ENCODE measurements at places on chromosomes 7 and 10.

- no peak for DNase-seq
Observed at GRCh38 chr7:150818971-150819370, 18.4 kb downstream of the TMEM176A start.

GRCh38 chr7:74655324-74655723 lies 2.2 kb upstream of the GTF2I start:
- no peak for DNase-seq

- DNase-seq, result no peak
Observed at GRCh38 chr7:126635545-126635944, 617.2 kb downstream of the GRM8 start.

GRCh38 chr7:132944774-132945173 lies 137.1 kb downstream of the CHCHD3 start:
- DNase-seq, result no peak

- DNase-seq, result no peak
Observed at GRCh38 chr7:35513828-35514227, 181.1 kb downstream of the HERPUD2 start.

GRCh38 chr7:118152149-118152548 lies 31.8 kb upstream of the LSM8 start:
- no peak for DNase-seq

- no peak for DNase-seq
Observed at GRCh38 chr7:36746347-36746746, 22.1 kb upstream of the AOAH start.

DNA sequence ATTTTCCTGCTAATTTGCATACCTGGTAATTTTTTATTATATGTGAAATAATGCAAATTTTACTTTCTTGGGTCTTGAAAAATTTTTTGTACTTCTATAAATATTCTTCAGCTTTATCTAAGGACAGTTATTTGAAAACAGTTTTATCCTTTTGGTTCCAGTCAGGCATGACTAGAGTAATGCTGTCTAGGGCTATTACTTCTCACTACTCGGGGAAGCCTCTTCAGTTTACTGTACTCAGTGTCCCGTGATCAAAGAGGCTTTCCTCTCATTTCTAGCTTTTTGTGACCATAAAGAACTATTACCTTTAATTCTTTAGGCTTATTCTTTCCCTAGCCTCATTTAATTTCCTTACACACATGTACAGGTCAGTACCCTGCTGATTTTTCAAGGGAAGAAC lies 153.8 kb upstream of the HDAC9 start:
- DNase-seq, result no peak

GRCh38 chr7:9091282-9091681 lies 657.9 kb downstream of the NXPH1 start:
- no peak for DNase-seq

DNA sequence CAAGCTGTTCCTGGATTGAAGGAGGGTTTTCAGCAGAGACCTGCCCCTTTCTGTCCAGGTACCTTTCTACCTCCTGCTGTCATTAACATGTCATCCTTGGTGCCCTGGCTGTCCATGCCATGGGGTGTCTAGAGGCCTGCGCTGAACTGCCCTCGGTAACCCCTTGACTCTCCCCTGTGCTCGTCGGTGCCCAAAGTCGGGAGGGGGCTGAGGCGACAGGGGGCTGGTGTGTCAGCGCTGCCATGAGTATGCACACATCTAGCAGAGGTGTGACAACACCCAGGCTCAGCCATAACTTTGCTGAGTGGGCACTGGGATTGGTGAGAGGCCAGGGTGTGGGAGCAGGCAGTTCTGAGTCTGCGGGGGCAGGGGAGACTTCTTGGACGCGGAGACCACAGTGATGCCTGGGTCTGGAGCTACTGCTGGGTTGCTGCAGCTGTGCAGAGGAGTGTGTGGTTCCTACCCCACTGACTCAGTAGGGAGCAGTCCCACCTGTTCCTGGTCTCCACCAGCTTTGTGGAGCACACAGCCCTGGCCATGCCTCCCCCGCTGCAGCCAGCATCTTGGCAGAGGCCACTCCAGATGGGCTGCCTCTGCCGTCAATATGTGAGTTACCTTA lies 376.2 kb upstream of the SEMA3C start:
- DNase-seq, result no peak

DNA sequence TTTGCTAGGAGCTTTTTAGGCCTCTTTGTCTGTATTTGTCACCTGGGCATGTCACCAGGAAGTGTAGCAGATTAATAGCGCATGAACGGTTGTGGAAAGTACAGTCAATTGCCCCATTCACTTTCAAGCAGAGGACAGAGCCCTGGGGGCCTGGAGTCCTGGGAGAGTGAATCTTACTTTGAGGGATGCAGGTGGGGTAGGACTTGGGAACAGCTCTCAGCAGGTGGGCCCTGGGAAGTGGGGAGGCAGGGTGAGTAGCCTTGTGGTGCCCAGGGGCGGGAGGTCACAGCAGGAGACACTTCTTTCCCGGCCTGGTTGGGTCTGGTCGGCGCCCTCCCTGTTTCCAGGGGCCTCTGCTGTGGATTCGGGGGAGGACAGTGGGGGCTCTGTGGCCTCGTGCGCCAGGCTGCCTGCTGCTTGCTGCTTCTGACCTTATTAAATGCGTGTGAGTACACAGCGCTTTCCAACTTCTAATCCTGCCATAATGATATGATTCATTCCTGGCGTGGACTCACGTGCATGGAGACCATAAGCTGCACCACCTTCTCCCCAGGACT lies 51.6 kb upstream of the AQP1 start:
- DNase-seq, result no peak

DNA sequence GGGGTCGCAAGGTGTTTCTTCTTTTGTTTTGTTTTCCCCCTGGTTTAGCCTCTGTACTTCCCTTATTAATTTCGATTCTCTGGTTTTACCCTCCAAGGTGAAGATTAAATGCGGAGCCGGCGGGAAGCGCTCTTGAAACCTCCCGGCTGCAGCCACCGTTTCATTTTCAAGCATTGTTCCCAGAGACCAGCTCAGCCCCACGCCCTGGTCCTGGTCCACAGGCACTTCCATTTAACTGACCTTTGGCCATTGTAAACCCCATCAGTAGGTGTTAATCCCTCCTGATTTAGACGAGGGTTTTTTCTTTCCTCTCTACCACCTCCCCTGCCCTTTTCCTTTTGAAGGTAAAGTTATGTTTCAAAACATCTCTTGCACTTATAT lies 39.2 kb upstream of the ENO4 start:
- DNase-seq, result no peak

GRCh38 chr7:128110641-128111364 lies 79.6 kb upstream of the LRRC4 start:
- DNase-seq, result no peak

- DNase-seq, result no peak
Observed at GRCh38 chr7:32243687-32244290, 173.6 kb upstream of the PDE1C start.

- DNase-seq, result no peak
Observed at GRCh38 chr7:18849130-18849529, 268.3 kb downstream of the TWIST1 start.

DNA sequence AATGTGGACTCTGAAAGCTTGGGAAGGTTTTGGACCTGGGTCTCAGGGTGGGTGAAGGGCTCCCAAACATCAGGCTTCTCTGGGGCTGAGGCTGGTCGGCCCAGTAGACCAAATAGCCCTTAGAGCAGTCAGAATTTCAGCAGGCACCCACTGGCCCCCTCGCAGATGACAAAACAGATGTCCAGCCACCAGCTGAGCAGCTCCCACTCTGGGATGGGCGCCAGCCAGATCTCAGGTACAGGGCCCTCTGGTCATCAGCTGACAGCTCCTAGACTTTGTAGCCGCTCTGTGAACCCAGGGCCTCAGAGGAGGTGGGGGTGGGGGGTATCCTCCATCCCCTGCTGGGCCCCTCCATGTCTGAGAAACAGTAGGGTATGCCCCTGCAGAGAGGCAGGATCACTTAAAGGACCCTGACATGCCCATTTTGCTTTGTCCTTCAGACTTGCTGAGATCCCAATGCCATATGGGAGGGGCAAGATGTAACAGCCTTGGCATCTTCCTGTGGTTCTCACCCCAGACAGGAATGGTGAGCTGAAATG lies 26.5 kb downstream of the HSPA12A start:
- no peak for DNase-seq

- no peak for DNase-seq
Observed at GRCh38 chr10:15735763-15736162, 16.0 kb upstream of the ITGA8 start.

- no peak for DNase-seq
Observed at GRCh38 chr10:69769395-69769992, 32.2 kb upstream of the COL13A1 start.

GRCh38 chr10:61897671-61898434 lies 3.6 kb upstream of the ARID5B start:
- no peak for DNase-seq

GRCh38 chr10:77971804-77972144 lies 45.2 kb upstream of the DLG5 start:
- no peak for DNase-seq

- DNase-seq, result no peak
Observed at GRCh38 chr7:108454674-108455550, 1.3 kb downstream of the NRCAM start.

DNA sequence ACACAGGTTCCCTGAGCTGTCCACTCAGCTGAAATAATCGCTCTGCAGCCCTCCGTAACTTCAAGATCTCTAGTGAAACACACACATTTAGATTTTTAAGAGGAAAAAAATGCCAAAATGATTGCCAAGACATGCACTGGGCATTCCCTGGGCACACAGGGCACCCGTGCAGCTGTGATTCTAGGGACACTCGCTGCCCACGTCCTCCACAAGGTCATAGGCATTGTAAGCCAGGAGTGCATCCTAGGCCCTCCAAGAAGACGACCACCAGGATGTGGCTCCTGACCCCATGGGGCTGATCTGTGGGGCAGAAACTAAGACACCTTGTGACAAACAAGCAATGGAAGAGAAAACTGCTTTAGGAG lies 563.3 kb downstream of the PTPRN2 start:
- no peak for DNase-seq

DNA sequence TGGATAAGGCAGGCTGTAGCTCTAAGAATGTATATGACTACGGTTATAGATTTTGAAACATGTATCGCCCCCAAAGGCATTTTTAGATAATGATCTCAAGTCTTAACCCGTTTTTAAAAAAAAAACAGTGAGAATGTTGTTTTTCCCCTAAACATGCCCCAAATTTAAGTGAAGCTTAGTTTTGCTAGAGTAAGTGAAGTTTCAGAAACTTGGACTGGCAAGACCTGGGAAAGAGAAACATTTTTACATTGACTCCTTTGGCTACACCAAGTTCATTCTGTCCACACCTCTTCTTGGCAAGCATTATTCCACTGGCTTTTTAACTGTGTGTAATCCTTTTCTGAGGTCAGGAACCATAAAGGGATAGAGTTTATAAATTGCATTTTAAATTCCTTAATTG lies 216.7 kb upstream of the CELF2 start:
- DNase-seq, result no peak

- DNase-seq, result no peak
Observed at GRCh38 chr10:130020651-130021382, 56.7 kb upstream of the EBF3 start.

- no peak for DNase-seq
Observed at GRCh38 chr10:95350219-95350829, 59.5 kb upstream of the PDLIM1 start.

- DNase-seq, result no peak
Observed at GRCh38 chr10:123019941-123020703, 11.3 kb downstream of the ACADSB start.

GRCh38 chr10:1126461-1126860 lies 70.3 kb downstream of the WDR37 start:
- DNase-seq, result no peak

GRCh38 chr7:157010588-157011332 lies at the start of gene MNX1:
TSS of gene MNX1 (minus strand) at chr7:157010663. CDS start at chr7:157010350, 313 bp downstream.
- no peak for DNase-seq

DNA sequence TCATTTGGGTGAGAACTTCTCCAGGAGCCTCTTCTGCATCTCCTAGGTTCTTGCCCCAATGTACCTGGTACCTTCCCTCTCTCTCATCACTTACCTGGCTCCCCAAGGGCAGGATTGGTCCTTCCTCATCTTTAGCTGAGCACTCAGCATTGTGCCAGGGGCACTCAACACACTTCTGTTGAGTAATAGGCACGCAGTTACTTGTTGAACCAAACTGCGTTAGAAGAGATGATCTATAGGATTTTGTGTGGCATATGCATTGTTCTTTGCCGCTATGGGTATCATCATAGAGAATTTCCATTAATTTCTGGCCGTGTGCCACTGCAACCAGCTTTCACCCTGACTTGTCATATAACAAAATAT lies 16.4 kb downstream of the TBXAS1 start:
- DNase-seq, result no peak

DNA sequence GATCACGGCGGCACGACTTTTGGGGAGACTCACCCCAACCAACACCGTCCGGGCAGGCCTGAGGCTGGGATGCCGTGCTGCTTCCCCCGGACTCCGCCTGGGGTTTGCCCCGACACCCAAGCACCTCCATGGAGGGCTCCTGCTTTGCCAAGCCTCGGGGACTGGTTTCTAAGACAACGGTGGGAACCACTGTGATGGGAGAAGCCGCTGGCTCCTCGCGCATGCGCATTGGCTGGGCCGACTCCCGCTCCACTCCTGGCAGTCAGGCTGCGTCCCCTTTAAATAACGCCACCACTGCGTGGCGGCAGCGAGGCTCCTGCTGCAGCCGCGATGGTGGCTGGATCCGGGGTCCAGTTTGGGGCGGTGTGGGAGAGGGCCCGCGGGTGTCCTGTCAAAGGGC lies 201.0 kb downstream of the ZNF716 start:
- DNase-seq, result no peak

GRCh38 chr10:97597778-97598177 lies 8.3 kb downstream of the C10orf62 start:
- DNase-seq, result no peak

DNA sequence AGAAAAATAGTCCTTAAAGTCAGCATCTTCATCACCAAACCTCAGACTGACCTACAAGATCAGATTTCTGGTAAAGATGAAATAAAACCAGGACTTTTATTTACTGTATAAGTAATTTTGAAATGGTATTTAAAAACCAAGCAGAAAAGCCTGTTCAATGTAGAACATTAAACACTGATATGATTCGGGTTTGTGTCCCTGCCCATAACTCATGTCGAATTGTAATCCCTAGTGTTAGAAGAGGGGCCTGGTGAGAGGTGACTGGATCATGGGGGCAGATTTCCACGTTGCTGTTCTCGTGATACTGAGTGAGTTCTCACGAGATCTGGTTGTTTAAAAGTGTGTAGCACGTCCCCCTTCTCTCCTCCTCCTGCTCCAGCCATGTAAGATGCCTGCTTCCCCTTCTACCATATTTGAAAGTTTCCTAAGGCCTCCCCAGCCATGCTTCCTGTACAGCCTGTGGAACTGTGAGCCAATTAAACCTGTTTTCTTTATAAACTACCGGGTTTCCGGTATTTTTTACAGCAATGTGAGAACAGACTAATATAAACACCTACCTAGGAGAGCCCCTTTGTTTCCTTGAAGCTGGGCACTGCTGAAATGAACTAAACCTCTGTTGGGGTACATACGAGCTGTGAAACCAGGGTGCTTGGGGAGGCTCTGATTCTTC lies 120.1 kb downstream of the KMT2E start:
- no peak for DNase-seq

- no peak for DNase-seq
Observed at GRCh38 chr7:42494199-42494710, 257.2 kb upstream of the GLI3 start.

GRCh38 chr10:102540023-102540422 lies 36.3 kb downstream of the SUFU start:
- DNase-seq, result no peak

- no peak for DNase-seq
Observed at GRCh38 chr7:77455321-77455720, 39.2 kb upstream of the GSAP start.

- no peak for DNase-seq
Observed at GRCh38 chr7:6078548-6078947, 47.4 kb downstream of the ANKRD61 start.

All from KG1 (cell line).